BE2C (cell line): ENCODE measurements at places on chromosomes 2 and 18.
A peak's percentile ranks its signal among the peaks of the same experiment; 100 is the strongest.

GRCh38 chr18:71249791-71250190, 960.9 kb downstream of the SOCS6 start:
- no peak for DNase-seq

- no peak for DNase-seq
These were observed 23.8 kb upstream of the EFHD1 start for GRCh38 chr2:232609607-232610006.

- no peak for DNase-seq
These were observed 11.4 kb downstream of the IL1F10 start for GRCh38 chr2:113079131-113079530.

GRCh38 chr2:73212448-73213176, 1.4 kb upstream of the SMYD5 start:
- DNase-seq = peak; percentile 56

GRCh38 chr18:8816816-8817215, 111.5 kb downstream of the MTCL1 start:
- no peak for DNase-seq

- no peak for DNase-seq
These were observed 127.0 kb upstream of the BCL2L11 start for GRCh38 chr2:110993557-110994231.

GRCh38 chr2:98828793-98829371, 98.0 kb upstream of the MGAT4A start:
- DNase-seq = no peak

DNA sequence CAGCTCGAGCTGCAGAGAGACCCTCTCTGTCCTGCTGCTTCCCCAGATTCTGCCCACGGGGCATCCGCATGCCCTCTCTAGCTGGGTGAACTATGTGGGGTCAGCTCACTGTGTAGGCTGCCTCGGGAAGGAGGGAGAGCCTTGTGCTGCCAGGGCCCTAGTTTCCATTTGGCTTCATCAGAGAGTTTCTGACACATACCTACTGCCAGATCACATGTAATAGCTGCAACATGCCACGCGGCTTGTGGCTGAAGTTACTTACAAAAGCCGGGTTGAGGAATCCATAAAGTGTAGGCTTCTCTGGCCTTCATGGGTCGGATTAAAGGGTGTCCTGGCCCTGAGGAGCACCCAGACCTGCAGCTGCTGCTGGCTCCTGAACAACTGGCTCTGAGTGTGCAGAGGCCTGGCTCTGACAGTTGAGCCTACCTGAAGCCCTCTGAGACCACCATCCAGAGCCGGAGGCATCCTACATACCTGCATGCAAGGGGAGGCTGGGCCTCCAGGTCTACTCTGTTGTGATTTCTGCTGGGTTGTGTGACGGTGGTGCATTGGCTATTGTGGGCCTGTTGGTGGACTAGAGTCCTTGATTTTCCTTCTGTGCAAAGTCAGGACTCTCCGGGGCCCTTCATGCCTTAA, 130.0 kb downstream of the SH3RF3 start:
- DNase-seq = no peak
